Stimulated activated CD4-positive, alpha-beta T cell treated with anti-CD3 and anti-CD28 coated beads, Interleukin-4, amount 100 ng/mL, for 48 hours (primary cell): ENCODE measurements at places on chromosomes 7 and 10.

DNA sequence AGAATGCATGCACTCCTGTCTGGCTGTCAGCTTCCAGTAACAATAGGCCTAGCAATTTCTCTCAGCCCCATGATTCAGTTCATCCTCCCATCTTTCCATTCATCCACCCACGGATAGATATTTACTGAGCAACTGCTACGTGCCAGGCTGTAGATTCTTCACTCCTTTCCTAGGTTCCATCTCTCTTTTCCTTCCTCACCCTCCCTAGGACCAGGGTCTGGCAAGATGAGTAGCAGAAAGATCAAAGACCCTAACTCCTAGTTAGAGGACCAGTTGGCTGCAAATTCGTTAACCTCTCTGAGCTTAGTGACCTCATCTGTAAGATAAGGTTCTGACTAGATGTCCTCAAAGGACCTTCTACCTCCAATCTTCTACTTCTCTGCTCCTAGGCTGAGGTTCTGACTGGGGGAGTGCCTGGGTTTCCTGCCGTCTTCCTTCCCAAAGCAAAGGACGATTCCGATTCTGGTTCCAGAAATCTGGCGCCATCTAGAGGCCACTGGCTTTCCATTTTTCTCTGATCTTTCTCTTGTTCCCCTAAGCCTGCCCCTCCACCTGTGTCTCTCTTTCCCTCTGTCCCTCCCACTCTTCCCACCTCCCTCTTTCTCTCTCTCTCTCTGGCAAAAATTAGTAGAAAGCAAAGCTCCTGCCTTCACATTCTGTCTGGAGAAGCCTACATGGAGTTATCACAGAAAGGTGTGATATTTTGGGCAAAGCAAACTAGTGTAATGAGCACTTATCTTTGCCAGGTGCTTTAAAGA, 26.2 kb downstream of the TBATA start:
- peak; percentile 58 for DNase-seq

DNA sequence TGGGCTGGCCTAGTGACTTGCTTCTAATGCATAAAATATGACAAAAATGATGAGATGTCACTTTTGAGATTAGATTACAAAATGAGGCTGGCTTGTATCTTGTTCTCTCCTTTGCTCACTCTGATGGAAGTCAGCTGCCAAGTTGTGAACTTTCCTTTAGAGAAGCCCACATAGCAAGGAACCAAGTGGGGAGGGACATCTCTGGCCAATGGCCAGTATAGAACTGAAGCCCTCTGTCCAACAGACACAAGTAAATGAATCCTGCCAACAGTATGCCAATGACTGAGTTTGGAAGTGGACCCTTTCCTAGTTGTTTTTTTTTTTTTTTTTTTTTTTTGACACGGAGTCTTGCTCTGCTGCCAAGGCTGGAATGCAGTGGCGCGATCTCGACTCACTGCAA, 3.3 kb downstream of the ZC3HC1 start:
- DNase-seq: no peak

GRCh38 chr10:21165489-21165888, 268.4 kb upstream of the NEBL start:
- DNase-seq: no peak

DNA sequence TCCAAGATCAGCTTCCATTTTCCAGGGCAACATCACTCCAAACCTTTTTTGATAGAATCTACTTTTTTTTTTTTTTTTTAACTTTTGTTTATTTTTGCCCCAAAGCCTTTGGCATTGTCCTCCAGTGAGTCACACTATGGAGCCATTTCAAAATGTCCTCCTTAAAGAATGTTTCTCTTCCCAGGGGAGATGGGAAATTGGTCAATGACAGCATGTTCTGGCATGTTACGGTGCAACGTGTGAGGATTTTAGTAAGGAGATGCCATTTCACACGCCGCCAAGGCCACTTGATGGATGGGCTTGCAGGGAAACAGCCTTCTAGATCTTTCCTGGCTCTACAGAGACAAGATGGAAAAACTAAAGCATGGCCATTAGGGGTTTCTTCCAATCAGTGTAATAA, 30.7 kb upstream of the TRIL start:
- no peak for DNase-seq

DNA sequence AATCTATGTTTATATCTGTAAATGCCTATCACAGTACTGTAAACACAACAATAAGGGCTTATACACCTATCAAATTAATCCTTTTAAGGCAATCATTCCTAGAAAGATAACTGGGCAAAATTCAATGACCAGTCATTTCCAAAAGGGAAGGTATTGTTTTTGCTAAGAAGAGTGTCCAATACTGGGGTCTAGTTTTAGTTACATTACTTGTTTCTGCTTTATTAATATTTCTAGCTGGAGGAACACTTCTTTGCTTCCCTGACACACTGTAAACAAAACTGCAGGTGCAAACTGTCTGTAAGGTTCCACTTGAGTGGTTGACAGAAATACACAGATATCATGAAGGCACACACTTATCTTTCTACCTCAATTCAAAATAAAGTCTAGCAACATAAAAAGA, 84.2 kb upstream of the FAM133B start:
- no peak for DNase-seq

DNA sequence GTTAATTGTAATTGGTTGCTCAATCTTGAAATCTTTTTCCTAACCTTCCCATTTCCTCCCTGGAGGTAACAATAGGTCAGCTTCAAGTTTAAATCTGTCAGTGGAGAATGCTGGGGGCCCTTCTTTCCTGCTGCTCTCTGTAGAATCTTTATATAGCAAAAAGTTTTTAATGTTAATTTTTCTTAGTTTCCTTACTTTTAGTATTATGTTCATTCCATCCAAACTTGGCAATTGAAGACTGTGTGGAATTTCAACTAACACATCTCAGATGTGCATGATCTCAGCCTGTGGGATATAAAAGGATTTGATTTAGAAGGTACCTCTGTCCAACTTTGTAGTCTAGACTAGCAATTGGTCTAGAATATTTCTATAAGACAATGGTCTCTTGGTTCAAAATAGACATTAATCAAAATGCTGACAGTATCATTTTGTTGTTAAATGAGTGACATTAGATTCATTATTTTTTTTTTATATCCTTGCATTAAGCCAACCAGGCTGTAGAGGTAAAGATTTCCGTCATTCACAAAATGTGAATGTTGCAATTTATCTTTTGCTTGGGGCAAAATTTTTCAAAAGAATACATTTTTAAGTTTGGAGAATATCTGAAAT, 100.4 kb upstream of the SEMA3A start:
- DNase-seq: no peak

- DNase-seq: no peak
Observed at GRCh38 chr10:31761156-31761555, 167.5 kb downstream of the ARHGAP12 start.

- DNase-seq: no peak
Observed at GRCh38 chr7:8937204-8937603, 503.8 kb downstream of the NXPH1 start.

DNA sequence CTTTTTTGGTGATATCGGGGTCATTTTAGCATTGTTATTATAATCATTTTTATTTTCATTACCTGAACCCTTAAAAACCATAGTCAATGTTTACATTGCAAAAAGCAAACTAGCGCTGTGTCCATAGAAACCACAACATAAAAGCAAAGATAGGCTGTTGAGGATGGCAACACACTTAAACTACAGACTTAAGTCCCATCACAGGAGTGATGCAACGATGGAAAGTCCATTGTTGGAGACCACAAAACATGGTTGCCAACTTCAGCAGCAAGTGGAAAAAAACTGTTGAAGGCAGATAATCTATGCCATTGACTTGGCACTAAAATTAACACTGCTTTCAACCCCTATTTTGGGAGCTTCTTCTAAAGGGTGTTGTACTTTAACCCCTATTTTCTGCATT, 398.8 kb upstream of the IGFBP3 start:
- DNase-seq: no peak

- no peak for DNase-seq
Observed at GRCh38 chr7:99366646-99367045, 7.9 kb upstream of the ARPC1B start.

GRCh38 chr10:75938380-75939122, 507.1 kb downstream of the LRMDA start:
- no peak for DNase-seq

DNA sequence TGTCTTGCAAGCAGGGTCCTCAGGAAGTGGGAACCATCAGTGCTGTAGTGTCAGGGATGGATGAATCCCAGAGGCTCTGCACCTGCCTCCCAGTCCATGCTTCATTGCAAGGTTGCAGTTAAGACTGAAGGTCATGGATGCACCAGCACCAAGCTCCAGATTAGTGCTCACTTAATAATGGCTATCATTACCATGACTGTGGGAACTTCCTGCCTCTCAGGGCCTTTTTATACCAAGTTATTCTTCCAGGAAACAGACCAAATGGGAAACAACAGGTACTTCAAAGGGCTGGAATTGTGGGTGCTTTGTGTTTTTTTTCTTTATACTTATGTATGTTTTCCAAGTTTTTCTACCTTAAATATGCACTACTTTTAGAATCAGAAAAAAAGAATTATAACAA, 197.7 kb downstream of the CYP26A1 start:
- no peak for DNase-seq

DNA sequence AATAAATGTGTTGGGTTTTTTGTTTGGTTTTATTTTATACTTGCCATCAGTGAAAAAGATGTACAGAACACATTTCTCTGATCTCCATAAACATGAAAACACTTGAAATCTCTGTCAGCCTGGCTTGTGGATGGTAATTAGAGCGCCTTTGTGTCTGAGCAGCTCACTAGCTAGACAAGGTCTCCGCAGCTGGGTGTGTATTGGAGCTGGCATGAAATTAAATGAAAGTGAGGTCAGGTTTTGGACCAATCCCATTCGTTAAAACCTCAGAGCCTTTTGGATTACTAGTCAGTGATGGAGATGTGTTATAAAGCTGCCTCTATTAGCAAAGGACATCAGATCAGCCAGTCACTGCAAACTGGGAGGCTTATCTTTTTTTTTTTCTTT, 2.7 kb downstream of the FRAT1 start:
- no peak for DNase-seq

- DNase-seq: no peak
Observed at GRCh38 chr10:70272925-70273316, 10.9 kb downstream of the NPFFR1 start.

- no peak for DNase-seq
Observed at GRCh38 chr10:21090609-21091082, 193.5 kb upstream of the NEBL start.
